Activated CD8-positive, alpha-beta memory T cell treated with anti-CD3 and anti-CD28 coated beads for 1 hour (primary cell): ENCODE measurements at places on chromosomes 5 and 9.

- no peak for DNase-seq
These were observed 217.3 kb upstream of the KLF4 start for GRCh38 chr9:107706701-107707427.

- no peak for DNase-seq
These were observed 231.4 kb downstream of the NR2F1-AS1 start for GRCh38 chr5:93349613-93350012.

- DNase-seq: no peak
These were observed 56.1 kb downstream of the MEF2C start for GRCh38 chr5:88826646-88827585.

- no peak for DNase-seq
These were observed 15.4 kb upstream of the RASA1 start for GRCh38 chr5:87252283-87252605.

DNA sequence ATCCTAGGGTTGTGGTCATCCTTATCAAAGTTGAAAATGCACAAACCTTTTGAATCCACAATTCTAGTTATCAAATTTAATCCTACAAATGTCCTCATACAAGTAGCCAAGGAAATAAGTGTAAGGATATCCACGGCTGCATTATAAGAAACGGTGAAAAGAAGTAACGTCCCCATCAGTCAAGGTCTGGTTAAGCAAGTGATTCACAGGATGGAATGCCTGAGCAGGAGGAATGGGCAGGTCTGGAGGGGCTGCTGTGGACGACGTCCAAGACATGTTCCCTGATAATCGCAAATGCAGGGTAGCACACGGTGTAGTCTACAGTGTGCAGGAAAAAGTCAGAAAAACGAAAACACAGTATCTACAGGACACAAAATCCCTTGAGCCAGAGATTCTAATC lies 118.6 kb downstream of the ADAMTS2 start:
- DNase-seq: no peak

- no peak for DNase-seq
These were observed 133.0 kb upstream of the FAM120A start for GRCh38 chr9:93318480-93318879.

GRCh38 chr5:149271716-149272563 lies at the start of gene AFAP1L1:
Gene AFAP1L1 (plus strand): TSS chr5:149271859. CDS start chr5:149271969, 110 bp downstream.
- DNase-seq: no peak
